ENCODE measurements at places on chromosomes 7 and 10.

- DNase-seq, result no peak
Observed at GRCh38 chr10:97053276-97053675, 132.5 kb downstream of the SLIT1 start.

- DNase-seq, result no peak
Observed at GRCh38 chr7:39754326-39755120, 131.2 kb downstream of the RALA start.

DNA sequence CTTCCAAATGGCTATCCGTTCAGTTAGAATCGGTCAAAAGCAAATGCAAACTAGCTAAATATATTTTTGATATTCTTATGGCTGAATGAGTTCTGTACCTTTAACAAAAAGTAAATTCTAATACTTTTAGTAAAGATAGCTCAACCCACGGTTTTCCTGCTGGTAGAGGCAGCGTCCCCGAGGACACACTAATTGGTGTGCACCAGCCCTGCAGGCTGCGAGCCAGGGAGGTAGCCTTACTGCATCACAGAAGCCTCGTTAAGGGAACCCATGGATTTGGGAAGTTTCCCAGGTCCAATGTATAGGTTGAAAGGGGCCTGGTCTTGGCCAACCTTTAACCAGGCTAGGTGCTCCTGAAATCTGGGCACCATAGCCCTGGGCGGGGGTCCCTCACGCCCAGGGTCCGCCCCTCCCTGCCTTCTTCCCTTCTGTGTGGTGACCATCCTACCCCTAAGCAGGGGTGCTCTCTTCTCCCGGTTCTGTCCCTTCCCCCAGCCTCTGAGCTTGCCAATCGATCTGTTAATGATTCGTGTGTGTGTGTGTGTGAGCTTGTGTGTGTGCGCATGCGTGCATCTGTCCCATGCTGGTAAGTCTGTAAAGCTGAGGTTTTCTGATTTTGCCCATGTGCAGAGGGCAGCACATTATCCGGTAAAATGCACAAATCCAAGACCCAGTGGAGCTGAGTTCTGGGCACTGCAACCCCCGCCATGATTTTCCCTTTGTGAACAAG, 191.7 kb downstream of the TCERG1L start:
- no peak for DNase-seq

DNA sequence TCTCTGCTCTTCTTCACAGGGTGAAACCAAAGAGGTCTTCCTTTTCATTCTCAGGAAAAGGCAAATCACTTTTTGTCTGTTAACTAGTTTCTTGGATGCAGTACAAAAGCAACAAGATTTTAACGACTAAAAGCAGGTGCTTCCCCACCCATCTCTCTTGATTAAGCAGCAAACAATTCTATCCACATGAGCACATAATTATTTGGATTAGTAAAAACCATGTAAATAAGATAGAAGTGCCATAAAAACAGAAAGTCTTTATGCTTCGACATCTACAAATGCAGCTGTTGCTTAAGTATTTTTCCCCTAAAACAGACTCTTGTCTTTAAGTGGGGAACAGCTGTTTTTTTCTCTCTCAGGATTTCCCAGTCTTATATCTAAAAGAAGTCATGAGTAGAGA, 37.4 kb downstream of the USP54 start:
- no peak for DNase-seq

DNA sequence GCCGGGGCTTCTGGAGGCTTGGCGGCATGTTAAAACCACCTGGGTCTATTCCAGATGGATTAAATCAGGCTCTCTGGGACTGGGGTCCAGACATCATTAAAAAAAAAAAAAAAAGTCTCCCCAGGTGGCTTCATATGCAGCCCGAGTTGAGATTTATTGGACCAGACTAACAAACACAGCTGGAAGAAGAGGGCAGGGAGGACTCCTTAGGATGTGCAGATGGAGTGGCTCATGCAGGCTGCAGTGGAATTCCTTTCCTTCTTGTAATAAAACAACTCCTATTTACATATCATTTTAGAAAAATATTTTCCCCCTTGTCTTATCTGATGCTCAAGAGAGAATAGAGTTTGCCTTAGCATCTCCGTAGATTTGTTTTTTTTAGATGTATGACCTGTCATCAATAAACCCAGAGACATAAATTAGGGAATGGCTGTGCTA, 238.1 kb downstream of the CAMK1D start:
- DNase-seq, result no peak

- no peak for DNase-seq
Observed at GRCh38 chr10:3261921-3262320, 89.3 kb upstream of the PITRM1 start.

- no peak for DNase-seq
Observed at GRCh38 chr10:3046210-3046779, 21.1 kb upstream of the PFKP start.

- no peak for DNase-seq
Observed at GRCh38 chr10:124693396-124693795, 50.8 kb downstream of the FAM53B start.
